HS-27A (cell line): ENCODE measurements at places on chromosomes 7 and 10.

GRCh38 chr10:67760272-67760671, 64.3 kb upstream of the CTNNA3 start:
- DNase-seq: no peak

- no peak for DNase-seq
Measured at GRCh38 chr7:99019523-99020412, 124.1 kb downstream of the SMURF1 start.

- DNase-seq: no peak
Measured at GRCh38 chr10:59133841-59134593, 42.4 kb upstream of the PHYHIPL start.

GRCh38 chr10:22649994-22650393, 64.4 kb downstream of the PIP4K2A start:
- DNase-seq: no peak

DNA sequence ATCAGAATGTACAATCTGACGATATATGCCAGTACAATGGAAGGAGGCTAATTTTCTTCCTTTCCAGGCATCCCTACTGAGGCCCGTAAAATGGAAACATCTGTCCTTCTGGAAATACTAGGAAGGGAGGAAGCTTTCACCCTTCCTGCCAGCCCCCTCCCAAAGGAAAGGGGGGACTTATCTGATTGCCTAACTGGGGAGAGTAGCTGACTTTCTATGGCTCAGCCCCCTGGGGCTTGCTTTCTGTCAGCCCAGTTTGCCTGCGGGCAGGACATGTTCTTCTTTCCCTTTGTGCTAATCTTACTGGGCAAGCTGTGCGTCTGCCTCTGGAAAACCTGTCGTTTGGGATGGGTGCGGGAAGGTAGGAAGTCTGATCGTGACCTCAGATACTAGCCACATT, 508.9 kb downstream of the SUGCT start:
- no peak for DNase-seq

GRCh38 chr7:43553999-43554398, 28.9 kb upstream of the STK17A start:
- DNase-seq: no peak

GRCh38 chr7:45156516-45157272, 897 bp upstream of the RAMP3 start:
- DNase-seq: no peak

- no peak for DNase-seq
Measured at GRCh38 chr7:6442114-6442513, 5.6 kb downstream of the DAGLB start.

- DNase-seq: no peak
Measured at GRCh38 chr10:132418527-132419416, 21.8 kb downstream of the PWWP2B start.

DNA sequence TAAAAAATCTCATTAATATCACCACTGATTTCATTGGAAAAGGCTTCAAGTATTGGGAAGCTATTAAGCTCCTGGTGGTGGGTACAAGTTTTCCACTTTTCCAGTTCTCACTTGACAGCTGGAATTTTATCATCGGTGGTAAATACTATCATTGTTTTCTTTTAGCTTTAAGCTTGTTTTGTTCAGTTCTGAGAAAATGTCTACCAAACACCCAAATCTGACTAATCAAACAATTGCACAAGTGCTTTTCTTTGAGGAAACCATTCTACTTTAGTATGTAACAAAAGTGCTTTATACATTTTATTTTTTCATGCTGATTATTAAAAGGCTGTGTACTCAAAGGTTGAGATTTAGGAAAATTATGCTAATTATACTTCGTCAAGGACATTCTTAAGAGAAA, 7.9 kb downstream of the PRPF18 start:
- DNase-seq: no peak

DNA sequence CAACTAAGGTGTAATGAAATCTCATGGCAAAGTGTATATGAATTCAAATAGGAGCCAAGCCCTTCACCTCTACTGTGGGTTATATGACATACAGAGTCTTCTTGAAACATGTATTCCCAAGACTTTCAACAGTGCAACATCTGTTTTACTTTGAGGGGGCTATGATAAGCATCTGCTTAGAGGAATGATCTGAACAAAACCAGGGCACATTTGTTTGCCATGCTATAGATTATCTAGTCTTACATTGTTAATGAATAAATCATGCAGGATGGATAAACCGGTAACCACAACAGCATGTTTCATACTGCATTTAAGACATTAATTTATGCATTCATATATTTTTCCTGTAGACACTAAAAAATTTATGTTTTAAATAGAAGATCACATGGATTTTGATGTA, 1021.9 kb downstream of the LRMDA start:
- DNase-seq: no peak
